NCI-H1092 treated with DMSO at 0.1 percent for 48 hours (cell line): ENCODE measurements at places on chromosomes 7 and 10.
A peak's percentile ranks its signal among the peaks of the same experiment; 100 is the strongest.

GRCh38 chr10:18261768-18262231, 121.6 kb downstream of the CACNB2 start:
- no peak for DNase-seq

DNA sequence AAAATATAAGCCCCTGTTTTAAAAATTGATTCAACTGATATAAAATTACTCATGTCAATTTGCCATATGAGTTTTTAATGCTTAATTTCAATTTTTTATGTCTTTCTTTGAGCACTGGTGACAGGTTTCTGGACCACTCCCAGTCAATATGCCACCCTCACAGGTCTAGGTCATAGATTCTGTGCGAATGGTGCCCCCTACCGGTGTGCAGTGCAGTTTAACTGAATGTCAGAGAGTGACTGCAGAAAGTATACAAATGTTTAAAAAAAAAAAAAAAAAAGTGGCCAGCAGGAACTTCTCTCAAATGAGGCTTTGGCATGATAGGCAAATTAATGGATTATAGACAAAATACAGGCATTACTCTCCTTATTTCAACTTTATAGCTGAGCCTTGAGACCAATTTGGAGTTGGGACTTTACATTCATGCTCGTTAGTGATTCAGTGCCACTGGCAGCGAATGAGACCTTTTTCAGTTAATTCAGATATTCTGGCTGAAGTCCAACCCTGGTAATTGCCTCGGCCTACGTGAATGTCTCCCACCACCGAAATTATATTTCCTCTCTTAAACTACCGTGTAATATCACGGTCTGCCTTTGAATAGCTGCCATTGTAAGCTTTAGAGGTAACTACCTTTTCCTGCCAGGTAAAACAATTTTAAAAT, 427.6 kb downstream of the PHTF2 start:
- peak; percentile 81 for DNase-seq

DNA sequence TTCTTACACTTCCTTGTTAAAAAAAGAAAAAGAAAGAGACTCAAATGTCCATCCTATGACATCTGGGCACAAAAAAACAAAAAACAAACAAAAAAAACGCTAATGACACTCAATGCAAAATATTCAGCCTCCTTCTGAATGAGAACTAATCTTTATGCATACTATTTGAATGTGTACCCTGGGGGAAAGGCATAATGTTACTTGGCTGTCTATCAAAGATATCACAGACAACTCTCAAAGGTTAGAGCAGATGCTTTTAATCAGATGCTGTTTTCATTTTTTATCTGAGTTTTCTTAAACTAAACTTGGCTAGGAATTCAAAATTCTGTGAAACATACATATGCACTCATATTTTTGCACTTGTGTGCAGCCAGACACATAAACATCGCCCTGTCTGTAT, 745.8 kb downstream of the CNTNAP2 start:
- no peak for DNase-seq

- no peak for DNase-seq
Observed at GRCh38 chr7:50731703-50732582, 50.8 kb downstream of the GRB10 start.

DNA sequence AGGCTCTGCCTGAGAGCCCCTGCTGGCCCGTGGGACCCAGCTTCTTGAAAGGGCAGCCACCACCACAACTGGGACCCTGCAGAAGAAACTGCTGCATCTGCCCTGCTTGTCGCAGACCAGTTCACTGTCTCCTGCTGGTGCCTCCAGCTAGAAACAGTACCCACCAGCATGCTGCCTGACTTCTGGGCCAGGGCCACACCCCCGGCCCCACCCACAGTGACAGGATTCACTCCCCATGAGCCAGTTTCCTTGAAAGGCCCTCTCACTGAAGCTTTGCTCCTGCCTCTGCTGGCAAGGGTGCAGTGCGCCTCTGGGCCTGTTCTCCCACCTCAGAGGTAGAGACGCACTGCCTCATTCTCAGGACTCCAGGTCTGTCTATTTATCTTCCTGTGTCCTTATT, 32.4 kb downstream of the ANXA11 start:
- DNase-seq: no peak

DNA sequence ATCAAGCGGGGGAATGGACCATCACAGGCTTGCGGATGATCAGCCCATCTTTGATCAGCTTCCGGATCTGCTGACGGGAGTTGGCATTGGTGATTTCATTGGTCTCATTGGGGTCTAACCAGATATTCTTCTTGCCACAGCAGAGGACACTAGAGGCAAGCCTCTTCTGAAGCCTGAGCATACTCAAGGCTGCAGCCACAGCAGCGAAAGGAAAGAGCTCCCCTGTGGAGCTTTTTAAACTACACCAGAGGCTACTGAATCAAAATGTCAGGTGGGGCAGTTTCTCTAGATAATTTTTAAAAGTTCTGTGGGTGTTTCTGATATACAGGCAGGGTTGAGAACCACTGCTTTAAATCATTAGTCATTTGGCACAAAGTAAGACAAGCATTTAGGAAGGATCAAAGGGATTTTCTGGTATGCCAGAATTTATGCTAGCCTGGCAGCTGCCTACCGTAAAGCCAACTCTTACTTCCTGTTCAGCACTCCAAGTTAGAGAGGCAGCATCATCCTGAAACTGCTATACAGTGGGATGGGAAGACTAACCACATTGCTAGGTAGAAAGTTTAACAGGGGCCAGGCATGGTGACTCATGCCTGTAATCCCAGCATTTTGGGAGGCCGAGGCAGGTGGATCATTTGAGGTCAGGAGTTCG, 7.0 kb downstream of the NAPEPLD start:
- no peak for DNase-seq

GRCh38 chr10:59337201-59337652, 25.1 kb downstream of the FAM13C start:
- DNase-seq: no peak

DNA sequence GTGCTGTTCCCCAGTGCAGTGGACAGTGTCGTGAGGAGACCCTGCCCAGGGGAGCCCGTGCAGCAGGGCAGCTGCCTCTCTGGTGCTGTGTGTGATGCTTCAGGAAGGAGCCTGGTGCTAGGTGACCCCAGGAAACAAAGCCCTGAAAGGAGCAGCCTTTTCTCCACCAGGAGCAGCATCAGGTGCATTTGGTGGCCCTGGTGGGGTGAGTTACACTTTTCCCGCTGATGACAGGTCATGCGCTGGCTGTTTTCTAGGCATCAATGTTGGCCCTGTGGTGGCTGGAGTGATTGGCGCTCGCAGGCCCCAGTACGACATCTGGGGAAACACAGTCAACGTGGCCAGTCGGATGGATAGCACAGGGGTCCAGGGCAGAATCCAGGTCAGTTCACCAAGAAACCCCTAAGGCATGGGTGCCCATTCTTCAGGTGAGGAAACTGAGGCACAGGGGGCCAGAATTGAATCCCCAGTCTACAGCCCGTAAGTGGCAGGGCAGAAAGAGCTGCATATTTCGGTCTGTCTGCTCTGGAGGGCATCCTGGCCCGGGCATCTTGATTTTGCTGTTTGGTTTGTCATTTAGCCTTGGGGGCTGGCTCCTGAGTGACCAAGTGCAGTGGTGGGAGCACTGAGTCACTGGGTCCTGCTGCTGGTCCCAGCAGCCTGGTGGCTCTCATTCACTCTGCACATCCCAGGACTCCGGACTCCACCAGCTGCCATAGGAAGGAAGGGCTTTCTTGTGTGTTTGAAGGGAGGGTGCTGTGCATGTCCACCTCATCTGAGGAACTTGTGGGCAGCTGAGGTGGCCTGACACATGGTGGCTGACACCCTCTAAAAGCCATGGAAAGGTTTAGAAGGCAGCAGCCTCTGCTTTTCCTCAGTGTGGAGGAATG, 136.3 kb downstream of the ADCY1 start:
- DNase-seq: no peak

DNA sequence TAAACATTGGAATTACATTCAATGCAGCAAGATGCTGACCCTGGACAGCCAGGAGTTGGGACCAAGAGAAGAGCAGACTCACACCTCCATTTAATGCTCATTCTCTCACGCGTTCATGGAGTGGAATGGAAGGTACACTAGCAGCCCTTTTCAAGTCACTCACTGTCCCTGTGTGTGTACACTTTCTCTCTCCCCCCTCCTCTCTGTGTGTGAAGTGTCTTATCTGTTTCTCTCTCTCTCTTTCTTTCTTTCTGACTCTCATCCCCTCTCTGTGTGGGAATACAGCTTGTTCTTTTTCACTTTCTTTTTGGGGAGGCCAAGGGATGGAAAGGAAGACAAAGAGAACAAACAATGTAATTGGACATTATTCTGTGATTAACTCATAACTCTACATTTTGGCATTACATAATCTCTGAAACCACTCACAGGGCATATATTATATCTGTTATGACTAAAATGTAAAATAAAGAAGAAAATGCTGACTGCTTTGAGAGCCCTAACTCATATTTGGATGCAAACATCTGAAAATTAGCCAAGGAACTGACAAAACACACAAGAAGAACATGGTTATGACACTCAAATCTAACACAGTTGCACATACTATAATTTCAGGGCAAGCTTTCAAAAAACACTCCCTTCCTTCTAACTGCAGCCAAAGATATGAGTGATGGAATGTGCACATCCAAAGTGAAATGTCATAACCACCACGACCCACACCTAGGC, 188.8 kb downstream of the PARD3 start:
- no peak for DNase-seq

DNA sequence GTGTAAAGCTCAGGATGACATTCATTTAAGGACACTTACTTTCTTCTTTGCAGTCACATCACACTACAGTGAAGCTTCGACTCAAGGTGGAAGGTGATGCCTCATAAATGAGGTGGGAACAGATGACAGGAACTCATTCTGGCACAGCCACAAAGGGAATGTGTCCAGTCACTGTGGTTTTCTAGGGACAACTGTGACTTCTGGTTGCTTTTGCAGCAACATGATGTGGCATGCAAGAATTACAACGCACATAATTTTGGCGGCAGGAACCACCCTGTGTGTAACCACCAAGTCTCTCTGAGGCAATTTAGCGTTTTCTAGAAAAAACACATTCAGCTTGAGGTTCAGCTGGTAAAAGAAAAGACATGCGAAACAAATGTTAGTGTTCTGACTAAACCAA, 32.0 kb upstream of the FERD3L start:
- DNase-seq: no peak

DNA sequence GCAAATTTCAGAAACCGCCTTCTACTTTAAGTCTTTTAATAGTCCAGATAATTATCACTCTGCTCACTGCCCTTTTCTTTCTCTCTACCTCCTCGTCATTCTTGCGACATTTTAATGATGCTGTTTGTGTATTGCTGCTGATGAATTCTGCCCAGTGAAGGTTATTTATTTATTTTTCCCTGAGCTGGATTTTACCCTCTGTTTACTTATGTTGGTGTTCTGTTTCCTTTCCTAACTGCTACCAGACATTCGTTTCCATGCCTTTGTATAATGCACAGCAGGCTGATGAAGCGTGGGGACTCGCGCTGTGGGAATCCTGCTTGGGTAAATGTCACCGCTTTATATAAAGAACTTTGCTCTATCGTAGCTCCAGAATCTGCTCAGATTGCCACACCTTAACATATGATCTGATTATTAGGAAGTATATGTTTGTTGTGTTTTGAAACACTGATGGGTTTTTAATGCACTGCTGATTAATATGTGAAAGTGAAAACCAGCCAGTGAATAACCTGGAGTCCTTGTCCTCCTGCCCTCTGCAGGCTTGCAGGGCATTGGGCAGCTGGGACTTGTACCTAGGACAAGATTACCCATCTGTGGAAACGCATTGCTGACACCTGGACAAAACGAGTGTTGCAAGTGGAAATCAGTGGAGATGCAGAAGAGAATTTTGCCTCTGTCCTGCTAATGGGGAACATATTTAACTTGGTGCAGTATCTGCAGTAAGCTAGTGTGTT, 291.5 kb downstream of the SDK1 start:
- DNase-seq: peak; percentile 77

- no peak for DNase-seq
Observed at GRCh38 chr10:25978771-25979170, 44.7 kb downstream of the MYO3A start.

DNA sequence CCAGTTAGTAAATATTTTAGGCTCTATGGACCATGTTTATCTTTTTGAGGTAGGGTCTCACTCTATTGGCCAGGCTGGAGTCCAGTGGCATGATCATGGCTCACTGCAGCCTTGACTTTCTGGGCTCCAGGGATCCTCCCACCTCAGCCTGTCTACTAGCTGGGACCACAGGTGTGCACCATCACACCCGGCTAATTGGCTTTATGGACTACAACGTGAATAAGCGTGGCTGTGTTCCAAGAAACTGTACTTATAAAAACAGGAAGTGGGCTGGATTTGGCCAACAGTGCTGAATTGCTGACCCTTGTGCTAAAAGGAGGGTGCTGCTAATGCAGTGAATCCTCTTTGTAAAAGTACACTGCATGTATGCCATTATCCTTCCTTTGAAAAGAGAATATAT, 111.7 kb upstream of the CDK13 start:
- peak; percentile 92 for DNase-seq

GRCh38 chr10:78301891-78302738, 268.5 kb downstream of the RPS24 start:
- DNase-seq: peak; percentile 14

DNA sequence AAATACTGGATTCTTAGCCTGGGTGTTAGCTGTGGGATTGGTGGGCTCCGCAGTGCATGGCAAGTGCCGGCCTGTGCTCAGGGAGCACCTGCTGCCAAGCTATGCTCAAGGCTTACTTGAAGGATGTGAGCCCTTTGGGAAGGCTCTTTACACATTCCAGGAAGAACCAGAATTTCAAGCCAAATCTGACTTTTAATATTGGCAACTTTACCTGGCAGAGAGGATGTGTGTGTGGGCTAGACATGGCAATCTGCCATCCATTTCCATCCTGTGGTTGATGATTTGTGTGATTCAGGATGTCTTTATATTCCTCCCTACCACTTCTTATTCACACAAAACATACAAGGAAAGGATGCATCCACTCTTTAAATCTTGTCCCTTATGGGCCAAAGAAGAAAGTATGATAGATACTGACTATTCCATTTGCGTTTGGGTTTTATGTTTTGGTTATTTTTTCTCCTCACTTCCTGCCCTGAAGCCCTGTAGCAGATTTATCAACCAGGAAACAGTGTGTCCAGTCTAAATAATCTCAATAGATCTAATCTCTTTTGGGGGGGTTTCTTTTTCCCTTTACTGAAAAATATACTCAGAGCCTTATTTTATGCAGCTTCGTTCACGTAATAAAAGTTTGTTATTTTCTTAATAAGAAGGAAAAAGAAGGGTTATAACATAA, 247.1 kb downstream of the COBL start:
- no peak for DNase-seq

GRCh38 chr7:81934596-81935301, 164.9 kb upstream of the HGF start:
- DNase-seq: no peak

GRCh38 chr7:47501406-47501805, 80.5 kb downstream of the TNS3 start:
- DNase-seq: no peak

DNA sequence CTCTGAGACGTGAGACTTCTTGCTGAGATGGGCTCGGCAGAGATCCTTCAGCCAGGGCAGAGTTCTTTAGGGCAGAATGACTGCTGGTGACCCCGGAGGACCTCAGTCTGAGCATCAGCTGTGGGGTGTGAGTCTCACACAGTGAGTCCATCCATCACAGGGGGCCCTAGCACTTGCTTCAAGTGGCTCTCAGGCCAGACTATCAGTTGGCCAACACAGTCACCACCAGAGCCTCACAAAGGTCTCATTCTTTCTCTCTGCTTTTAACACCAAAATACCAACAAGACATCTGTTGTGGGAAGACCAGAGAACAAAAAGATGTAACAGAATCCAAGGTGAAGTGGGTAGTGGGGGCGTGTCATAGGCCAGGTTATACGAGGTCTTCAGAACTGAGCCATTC, 345.6 kb upstream of the NRP1 start:
- no peak for DNase-seq
